ENCODE measurements at places on chromosomes 5 and 9.

DNA sequence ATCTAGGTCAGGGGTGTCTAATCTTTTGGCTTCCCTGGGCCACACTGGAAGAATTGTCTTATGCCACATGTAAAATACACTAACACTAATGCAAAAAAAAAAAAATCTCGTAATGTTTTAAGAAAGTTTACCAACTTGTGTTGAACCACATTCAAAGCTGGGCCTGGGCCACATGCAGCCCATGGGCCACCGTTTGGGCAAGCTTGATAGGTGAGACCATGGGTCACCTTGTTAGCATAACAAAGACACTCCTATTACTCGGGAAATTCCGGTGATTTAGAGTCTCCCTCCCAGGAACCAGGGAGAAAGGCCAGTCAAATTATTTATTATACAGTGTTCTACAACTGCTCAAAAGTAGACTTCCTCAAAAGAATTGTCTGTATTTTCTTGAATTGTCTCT, 12.7 kb downstream of the RECK start:
- DNase-seq, result no peak

GRCh38 chr5:91024727-91025126, 358.4 kb downstream of the ARRDC3 start:
- DNase-seq, result no peak

DNA sequence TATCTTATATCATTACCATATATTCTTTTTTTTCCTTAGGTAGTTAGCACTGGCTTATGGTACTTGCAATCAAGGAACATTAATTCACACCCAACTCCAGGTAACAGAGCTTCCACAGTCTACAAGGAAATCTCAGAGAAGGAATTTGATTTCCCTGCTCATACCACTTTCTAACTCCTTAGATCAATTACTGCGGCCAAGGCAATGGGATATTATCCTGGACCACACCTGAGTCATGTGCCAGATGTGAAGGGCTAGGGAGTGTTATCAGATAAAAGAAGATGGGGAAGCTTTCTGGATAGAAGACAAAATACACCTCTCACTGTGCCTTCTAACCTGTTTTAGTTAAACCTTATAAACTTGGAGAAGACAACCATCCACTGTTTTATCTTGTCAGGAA, 181.2 kb downstream of the CCDC192 start:
- no peak for DNase-seq

DNA sequence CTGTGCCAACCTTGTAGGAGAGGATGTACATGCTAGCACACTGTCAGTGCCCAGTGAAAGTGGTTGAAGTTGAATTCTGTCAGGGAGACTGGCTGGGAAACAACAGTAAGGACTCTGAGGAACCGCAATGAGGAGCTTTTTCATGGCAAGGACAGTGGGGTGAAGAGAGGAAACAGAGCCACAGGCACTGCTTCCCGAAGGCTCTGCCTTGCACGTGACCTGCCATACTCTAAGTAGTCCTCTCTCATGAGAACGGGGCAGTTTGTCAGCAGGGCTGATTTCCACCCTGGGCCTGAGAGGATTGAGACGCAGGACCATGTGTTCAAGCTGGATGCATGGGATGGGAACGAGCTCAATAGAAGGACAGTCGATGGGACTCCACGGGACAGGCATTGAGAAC, 106.6 kb upstream of the CTSL start:
- no peak for DNase-seq

DNA sequence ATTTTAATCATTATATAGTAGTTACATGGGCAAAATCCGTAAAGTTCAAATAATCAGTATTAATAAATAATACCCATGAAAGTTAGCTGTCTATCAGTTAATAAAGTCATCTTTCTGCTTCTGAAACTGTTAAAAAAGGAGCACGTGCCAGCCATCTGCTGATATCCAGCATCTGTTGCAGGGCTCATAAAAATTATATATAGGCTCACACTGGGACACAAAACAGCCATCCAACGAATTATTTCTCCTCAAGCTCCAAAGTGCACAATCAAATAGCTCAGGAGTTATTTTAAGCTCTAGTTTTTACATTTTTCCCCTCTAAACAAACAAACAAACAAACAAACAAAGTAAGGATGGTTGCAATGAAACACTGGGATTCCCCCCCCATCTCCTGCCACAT, 48.3 kb downstream of the MRPS27 start:
- DNase-seq, result no peak
